ENCODE measurements at places on chromosomes 2 and 18.

DNA sequence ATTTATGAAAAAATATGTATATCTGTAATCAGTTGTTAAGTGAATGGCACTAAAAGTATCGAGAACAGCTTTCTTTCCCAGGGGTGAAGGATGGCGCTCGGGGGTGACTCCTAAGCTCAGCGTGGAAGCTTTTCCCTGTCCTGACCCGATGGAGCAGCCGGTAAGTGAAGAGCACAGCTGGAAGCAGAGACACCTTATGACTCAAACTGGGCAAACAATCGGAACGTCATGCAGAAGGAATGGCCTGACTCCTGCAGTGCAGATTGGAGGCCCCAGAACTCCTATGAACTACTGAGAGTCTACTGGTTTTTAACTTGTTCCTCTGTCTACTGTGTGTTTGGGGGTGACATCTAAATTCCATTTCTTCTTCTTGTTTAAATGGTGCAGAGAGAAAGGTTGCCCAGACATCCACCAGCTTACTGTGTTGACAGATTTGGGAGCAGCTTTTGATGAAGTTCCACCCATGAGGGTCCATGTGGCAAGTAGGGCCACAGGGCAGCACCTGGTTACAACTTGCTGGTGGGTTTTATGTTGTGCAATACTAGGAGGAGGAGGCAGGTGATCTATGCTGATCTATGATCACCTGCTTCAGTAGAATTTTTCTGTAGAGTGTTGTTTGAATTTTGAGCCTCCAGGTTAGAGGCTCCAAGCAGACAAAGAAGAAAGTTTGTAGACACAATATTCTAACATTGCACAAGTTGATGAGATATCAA, 52.8 kb upstream of the TMEM182 start:
- DNase-seq, result no peak

- DNase-seq, result no peak
Observed at GRCh38 chr18:74739926-74740325, 142.3 kb downstream of the ZNF407 start.

GRCh38 chr2:40371525-40372282, 80.2 kb downstream of the SLC8A1 start:
- DNase-seq, result no peak

DNA sequence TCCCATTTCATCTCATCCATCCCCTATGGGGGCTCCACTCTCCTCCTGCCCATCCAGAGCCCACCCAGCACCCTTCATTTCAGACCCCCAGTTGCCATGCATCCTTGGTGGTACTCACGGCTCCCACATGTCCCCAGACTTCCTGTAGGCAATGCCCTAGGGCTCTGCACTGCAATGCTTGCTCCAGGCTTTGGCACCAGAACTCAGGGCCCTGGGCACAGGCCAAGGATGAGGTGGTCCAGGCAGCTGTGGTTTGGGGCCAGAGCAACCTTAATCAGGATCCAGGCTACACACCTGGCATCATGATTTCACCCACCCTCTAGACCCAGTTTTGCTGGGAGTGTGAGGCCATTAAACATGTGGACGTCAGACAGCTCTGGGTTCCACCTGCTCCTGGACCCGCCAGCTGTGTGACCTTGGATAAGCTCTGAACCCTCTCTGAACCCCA, 414 bp downstream of the SFTPB start:
- DNase-seq, result no peak

DNA sequence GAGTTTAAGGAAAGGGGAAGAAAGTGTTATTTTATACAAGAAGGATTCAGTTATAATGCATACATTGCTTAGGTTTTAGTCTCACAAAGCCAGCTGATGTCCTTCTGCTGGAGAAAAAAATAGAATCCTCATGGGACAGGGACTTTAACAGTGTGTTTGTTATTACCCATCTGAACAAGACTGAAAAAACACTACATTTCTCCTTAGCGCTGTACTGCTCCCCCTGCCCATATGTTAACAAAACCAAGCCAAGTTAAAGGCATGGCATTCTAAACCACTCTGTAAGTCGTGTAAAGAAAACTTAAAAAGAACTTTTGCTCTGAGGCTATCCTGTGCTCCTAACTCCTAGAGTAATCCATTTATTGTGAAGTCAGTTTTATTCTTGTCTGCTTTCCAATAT, 102.6 kb upstream of the NYAP2 start:
- no peak for DNase-seq

GRCh38 chr2:172578054-172578453, 22.2 kb downstream of the PDK1 start:
- DNase-seq, result no peak

DNA sequence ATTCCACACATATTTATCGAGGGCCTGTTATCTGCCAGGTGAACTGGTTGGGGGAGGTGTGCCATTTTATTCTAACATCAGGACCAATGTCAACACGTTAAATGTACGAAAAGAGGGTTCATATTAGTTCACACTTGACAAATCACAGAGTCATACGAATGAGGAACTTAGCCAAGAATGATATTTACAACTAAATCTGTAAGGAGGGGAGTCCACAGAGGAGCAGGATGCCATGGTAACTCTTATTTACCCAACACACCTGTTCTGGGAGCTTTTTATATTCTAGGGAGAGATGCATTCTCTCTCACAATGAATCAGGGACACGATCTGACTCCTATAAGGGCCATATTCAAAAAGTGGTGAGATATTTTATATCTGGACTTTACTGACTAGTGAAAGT, 144.1 kb downstream of the CDC42EP3 start:
- DNase-seq, result no peak
